SHP77 treated with DMSO at 0.1 percent for 48 hours (cell line): ENCODE measurements at places on chromosomes 12 and 14.

- no peak for DNase-seq
Observed at GRCh38 chr12:62331306-62331705, 71.1 kb downstream of the USP15 start.

DNA sequence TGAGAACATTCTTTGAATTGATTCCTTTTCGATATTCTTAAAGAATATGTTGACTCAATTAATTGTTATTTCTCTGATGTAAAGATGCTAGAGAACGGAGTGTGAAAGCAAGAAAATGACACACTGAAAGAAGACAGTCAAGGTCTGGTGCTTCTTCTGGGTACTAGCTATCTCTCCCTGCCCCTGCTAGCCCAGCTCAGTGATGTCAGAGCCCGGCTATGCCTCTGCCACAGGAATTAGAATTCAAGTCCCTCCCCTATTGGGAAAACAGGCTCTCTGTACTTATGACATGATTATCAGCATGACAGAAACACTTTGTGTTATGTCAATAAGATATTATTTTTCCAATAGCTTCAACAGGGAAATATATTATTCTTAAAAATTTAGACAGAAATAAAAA is 252.4 kb downstream of the KCNC2 start:
- DNase-seq = no peak

- DNase-seq = no peak
Observed at GRCh38 chr14:94568186-94568585, 6.9 kb downstream of the SERPINA4 start.

- DNase-seq = no peak
Observed at GRCh38 chr12:31034372-31034771, 39.3 kb upstream of the DDX11 start.

- no peak for DNase-seq
Observed at GRCh38 chr14:100285021-100285912, 21.0 kb downstream of the SLC25A29 start.

GRCh38 chr14:77099425-77100167 is 1.5 kb downstream of the CIPC start:
- DNase-seq = no peak

- no peak for DNase-seq
Observed at GRCh38 chr12:93808169-93808899, 131.2 kb downstream of the CRADD start.

- no peak for DNase-seq
Observed at GRCh38 chr12:88805286-88805685, 225.0 kb upstream of the KITLG start.

DNA sequence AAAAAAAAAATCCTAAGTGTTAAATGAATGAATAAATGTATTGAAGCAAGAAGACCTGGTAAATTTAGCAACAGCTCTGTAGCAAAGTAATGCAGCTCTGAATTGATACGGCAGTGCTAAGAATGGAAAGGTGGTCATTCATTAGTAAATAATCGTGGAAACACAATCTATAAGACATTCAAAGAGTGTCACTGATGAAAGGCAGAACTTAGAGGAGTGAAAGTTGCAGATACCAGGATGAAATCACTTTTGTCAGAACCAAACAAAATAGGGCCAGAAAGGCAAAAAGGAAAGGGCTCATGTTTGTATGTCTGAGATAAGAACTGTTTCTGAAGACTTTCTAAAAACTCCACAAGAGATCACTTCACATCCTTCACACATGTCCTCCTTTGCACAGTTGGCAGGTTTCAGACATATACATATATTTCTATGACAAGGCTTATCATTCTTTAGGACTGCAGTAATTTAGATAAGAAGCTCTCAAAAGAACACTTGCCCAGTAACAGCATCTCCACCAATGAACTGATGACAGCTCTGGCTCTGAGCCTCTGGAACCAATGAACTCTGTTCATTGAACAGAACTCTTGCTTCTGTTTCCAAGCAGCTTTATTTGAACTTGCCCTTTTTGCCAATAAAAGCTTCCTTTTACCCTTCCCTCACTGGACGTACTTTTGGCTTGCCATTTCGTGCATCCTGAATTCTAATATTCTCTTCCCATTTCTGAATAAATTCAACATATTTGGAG is 4.2 kb upstream of the LRR1 start:
- no peak for DNase-seq

- DNase-seq = peak; percentile 65
Observed at GRCh38 chr14:52950898-52951680, at the start of gene FERMT2. Gene FERMT2 (minus strand): TSS chr14:52951050. CDS start chr14:52950568, 482 bp downstream.

DNA sequence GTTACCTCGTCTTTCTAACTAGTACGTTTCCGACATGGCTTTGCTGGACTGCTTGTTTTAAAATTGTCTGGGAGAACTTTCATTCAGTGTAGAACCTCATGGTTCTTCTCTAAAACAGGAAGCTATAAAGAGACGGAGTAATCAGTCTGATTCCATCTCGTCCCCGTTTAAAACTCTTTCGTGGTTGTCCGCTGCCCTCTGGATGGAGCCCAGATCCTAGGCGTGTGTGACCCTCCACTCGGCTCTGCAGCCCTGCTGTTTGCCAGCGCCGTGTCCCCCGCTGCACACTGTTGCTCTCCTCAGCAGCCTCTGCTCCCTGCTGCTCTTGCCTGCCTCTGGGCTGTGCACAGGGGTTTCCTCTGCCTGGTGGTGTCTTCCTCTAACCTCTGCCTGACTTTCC is 50.2 kb downstream of the SLC8B1 start:
- no peak for DNase-seq
